Renal cortical epithelial cell (primary cell): ENCODE measurements at places on chromosomes 12 and 14.

DNA sequence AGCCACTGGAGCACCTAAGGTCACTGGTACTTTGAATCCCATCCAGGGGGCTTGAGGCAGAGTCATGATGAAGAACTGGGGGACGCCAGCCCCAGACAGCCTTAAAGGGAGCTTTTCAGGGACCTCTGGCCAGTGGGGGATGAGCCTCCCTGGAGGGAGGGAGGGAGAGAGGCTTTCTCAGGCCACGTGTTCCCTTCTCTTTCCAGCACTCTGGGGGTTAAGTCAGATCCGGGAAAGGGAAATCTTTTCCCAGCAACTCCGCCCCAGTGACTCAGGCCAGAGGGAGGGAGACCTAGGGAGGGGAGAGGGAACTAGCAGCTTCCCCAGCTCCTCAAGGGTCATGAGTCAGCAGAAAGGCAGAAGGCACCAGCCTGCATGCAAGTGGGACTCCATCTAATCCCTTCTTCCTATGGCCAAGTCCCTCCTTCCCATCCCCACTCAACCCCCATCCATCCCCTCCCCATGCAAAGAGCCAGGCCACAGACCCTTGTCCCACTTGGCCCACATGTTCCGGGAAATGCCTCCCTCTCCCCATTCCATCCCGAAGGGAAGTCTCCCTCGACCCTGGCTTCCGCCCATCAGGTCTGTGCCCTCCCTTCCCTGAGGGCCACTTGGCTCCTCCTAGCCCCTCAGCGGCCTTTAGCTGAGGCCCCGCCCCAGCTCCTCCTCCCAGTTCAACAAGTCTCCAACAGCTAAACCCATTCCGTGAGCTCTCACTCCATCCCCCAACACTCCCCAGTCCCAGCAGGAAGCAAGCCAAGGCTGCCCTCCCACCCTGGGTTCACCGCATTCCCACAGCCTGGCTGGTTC lies 5.6 kb downstream of the TNFRSF1A start:
- peak; percentile 99 for DNase-seq

DNA sequence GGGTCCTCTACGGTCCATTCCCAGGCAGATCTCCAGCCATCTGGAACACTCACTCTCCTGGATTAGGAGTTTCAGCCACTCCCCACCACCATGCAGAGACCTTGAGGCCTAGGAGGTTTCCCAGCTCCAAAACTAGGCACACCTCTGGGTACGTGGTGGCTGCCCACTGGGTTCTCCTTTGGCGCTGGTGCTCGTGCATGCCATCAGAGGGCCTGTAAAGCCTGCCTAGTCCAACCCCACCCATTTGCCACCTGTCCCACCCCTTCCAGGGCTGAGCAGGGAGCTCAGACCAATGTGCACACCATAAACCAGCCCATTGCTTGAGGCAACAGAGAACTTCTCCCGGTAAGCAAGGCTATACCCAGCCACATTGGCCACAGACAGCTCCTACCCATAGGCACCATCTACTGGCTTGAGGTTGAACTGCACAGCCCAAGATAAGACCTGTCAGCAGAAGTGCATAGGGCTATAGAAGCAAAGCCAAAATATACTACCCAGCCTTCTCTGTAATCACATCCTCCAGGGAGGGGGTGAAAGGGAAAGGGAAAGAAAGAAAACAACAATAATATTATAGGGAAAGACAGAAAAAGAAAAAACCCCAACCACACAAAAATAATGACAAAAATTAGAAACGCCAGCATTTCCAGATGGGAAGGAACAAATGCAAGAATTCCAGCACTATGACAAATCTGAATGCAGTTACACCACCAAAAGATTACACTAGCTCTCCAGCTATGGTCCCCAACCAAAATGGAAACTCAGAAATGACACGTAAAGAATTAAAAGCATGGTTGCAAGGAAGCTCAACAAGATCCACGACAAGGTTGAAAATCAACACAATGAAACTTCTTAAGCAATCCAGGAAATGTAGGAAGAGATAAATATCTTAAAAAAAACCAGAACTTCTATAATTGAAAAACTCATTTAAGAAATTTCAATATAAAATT lies 111.9 kb upstream of the CCDC175 start:
- peak; percentile 26 for DNase-seq

DNA sequence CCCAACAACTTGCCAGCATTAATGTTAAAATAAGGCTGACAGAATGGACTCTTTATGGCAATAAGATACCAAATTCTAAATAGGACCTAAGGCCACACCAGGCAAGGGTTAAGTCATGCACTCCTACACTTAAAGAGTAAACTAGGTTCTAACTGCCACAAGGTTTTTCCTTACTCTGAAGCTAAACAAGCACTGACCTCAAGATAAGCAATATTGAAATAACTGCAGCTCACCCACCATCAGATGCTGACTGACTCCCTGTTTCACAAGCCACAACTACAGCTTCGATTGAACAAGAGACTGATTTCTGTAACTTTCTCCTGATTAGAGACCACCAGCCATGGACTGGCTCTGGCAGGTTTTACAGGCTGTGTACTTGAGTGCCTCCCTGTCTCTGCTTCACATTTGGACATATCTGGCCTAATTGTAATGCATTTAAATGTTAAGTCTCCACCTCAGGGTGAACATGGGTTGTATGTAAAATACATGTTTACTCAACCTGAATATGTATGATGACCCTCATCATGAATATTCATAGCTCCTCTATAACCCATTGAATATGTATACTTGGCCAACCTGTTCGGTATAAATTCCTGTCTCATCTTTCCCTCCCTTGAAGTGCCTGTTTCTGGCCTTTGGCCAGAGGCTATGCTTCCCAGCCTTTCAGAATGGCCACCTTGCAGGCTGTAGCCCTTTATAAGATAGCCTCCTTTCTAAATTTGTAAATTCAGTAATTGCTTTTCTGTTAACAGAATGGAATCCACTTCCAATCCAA lies 70.5 kb upstream of the DAAM1 start:
- no peak for DNase-seq

DNA sequence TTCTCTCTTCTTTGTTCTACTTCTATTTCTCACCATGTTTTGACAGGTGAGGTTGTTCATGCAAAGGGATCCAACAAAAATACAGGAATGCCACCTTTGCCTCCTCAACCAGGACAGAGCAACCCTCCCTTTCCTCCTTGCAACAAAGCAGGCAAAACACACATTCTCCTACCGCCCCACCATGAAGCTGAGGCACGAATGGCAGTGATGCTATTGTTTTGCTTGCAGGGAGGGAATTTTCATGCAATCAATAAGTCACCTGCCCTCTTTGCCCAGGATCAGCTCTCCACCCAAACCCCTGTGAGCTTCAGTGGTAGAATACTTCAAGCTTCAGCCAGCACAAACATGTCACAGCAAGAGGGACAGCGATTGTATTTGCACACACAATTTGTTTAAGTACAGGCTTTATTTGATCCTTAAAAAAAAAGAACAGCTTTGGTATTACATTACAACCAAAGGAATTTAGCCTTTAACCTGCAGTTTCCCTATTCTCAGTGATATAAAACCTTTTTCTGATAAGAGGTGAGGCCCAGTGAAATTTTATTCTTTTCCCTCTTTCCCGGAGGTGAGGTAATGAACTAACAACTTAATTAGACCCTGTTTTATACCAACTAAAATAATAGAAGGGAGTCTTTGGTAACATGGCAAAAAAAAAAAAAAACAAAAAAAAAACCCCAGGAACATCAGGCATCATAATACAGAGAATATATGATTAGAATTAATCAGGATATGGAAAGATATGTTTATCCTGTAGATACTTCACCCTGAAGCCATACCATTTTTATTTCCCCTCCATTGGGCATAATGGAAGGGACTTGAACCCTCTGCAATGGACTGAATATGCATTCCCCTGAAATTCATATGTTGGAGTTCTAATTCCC lies 87.0 kb upstream of the EEA1 start:
- peak; percentile 40 for DNase-seq

- DNase-seq, result no peak
Measured at GRCh38 chr14:86954623-86955022, 1038.4 kb downstream of the GALC start.

DNA sequence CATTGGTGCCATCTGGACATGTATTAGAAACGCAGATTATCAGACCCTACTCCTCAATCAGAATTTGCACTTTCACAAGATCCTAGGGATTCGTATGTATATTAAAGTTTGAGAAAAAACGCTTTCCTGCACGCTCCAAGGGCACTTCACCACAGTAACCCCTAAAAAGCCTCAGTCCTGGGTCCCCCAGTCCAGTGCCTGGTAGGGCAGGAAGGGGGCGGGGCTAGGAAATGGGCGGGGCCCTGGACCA lies 369 bp downstream of the DEPDC4 start:
- DNase-seq, result no peak

- DNase-seq, result peak; percentile 36
Measured at GRCh38 chr14:98198385-98198784, 1073.6 kb downstream of the BCL11B start.

- no peak for DNase-seq
Measured at GRCh38 chr14:81550001-81550637, 16.5 kb upstream of the SEL1L start.

DNA sequence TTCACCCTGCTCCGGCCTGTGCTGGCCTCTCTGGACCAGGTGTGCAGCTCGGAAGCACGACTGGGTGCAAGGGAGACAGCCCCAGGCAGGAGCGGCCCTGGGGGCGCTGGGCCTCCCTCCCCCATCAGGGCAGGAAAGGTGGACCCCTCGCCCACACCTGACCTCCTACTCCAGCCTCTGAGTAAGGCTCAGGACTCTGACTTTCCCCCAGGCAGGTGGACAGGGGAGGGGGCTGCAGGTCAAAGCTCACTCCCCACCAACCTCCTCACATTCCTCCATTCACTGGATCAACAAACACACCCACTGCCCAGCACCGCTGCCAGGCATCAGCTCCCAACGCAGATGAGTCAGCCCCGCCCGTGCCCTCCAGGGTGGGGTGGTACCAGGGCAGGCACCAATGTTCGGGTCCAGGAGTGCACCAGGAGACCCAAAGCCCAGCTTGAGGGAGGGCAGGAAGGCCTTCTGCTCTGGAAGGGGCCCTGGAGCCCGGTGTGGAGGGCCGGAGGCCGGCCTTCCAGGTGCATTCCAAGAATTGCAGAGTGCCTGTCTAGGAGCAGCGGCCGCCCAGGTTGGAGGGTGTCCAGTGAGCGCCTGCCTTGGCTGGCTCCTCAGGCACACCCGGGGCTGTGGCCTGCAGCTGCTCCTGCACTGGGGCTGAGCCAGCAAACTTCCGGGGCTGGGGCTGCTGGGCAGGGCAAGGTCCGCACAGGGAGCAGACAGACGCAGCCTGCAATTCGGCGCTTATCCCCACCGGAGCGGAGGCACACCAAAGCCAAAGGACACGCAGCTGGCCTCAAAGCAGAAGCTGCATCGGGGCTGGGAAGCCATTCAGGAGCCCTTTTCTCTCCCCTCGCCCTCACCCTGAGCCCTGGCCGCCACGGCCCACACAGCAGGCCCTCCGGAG lies 1.6 kb upstream of the INF2 start:
- peak; percentile 71 for DNase-seq

GRCh38 chr12:6367969-6368892 lies 7.1 kb downstream of the SCNN1A start:
- DNase-seq, result peak; percentile 41
